Breast epithelium (tissue), 4 donors: ENCODE measurements at places on chromosomes 7 and 10. TPM values are rescaled to one million over a fixed set of nuclear protein-coding genes. Genes with fewer than 3 reads are reported as not detected.

C10orf62 gene
- total RNA-seq = 0.32 TPM

PCDH15 gene
- not detected for total RNA-seq

ACTA2 gene
- 1,036 TPM for total RNA-seq

SPDYE2B gene
- not detected for total RNA-seq

CTTNBP2 gene
- total RNA-seq = 8.8 TPM

PIP gene
- total RNA-seq = 140 TPM

ELFN1 gene
- 0.59 TPM for total RNA-seq

STRIP2 gene
- 1.8 TPM for total RNA-seq

RBP3 gene
- total RNA-seq = not detected

SEMA3C gene
- total RNA-seq = 157 TPM

CHST3 gene
- 34.5 TPM for total RNA-seq

SLC26A3 gene
- total RNA-seq = 36.4 TPM

PRKRIP1 gene
- 30.5 TPM for total RNA-seq

UNCX gene
- total RNA-seq = not detected

GIMAP5 gene
- 30.5 TPM for total RNA-seq

ADIRF gene
- 204 TPM for total RNA-seq

SPDYE2 gene
- total RNA-seq = not detected

GRID2IP gene
- total RNA-seq = 0.88 TPM

ACTR3C gene
- total RNA-seq = 30.2 TPM

CCDC71L gene
- 69.4 TPM for total RNA-seq

PON1 gene
- not detected for total RNA-seq

CLEC2L gene
- total RNA-seq = not detected
